NCI-H1930 (cell line): ENCODE measurements at places on chromosomes 11 and 22.

DNA sequence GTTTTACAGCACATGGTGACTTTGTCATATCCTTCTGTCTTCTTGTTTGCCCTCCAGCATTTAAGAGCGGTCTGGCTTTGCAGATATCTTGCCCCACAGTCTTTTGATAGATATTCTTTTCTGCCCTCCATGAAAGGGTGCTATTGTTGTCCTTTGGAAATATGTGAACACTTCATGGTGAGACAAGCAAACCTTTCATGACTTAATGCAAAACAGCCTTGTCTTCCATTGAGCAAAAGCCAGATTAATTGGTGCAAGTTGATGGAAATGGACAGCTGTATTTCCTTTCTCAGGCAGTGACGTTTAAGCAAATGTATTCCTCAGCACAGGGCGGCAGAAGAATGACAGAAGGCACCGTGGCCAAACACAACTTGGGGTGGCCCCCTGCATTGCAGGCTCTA lies 4.4 kb downstream of the DCPS start:
- no peak for DNase-seq

DNA sequence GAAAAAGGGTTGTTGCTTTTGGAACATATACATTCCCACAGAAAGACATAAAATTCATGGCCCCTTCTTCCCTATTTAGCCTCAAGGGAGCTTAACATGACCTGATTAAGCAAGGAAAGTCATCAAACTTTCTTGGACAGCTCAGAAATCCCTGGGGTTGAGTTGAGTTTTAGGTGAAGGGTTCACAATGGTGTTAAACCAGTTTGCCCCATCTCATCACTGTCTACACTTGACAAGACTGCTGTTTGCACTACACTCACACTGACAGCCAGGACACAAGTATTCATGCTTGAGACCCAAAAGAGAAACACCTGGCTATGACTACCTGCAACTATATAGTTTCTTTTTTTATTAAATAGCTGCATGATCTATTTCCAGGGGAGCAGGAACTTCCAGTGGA lies 209.8 kb upstream of the TMEM45B start:
- DNase-seq: no peak

DNA sequence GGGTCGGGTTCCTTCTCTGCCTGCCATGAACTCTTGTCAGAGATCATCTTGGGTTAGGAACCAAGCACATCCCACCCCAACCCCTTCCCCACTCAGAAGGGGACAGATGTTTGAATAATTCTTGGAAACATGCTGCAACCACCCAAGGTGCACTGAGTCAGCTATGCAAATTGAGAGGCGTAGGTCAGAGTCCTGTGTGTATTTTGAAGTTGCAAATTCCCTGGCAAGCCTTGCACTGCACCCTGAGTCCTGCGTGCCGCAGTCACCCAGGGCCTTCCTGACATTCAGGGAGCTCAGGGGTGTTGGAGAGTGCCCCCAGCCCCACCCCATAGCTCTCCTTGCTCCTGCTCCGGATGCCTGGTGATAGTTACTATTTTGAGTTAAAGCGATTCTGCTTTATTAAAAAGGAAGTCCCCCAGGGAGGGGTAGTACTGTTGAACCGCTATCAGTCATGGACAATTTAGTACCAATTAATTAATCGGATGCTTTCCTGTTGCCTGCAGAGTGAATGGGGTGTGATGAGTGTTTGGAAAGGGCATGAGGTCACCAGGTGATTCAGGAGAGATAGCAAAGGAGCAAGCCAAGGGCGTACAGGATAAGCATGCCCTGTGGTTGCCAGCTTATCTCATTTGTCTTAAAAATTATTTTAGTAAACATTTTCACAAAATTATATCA lies 123.7 kb downstream of the GRIK4 start:
- no peak for DNase-seq

- no peak for DNase-seq
Measured at GRCh38 chr11:68089679-68090078, 31.5 kb downstream of the CHKA start.

DNA sequence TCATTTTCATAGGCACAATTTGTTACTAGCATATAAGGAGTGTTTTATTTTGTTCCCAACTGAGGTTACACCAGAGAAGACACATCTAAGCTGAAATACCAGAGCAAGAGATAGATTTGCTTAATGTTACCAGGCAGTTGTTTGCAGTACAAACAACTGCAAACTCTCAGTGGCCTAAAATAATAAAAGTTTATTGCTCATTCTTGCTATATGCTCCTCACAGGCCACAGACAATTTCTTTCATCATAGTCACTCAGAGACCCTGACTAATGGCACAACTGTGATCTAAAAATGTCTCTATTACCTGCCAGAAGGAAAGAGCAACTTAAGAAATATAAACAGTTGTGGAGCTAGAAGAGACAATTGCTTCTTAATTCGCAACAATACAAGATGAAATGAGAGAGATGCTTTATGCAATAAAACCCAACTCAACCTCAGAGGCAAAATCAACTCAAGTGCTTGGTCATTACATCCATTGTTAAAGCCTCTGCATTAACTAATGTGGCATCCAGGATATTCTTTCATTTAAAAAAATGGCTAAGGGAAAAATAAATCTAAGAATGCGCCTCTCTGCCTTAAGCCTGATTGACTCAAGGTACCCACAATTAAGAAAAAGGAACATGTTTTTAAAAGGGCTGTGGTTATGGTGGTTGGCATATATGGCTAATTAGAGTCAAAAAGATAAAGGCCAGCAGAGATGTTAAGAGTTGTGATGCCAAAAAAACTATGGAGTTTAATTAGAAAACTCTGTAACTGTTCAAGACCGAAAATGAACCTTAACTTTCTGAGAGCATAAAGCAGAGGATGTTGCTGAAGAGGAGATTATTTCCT lies 103.7 kb downstream of the CD44 start:
- DNase-seq: no peak

DNA sequence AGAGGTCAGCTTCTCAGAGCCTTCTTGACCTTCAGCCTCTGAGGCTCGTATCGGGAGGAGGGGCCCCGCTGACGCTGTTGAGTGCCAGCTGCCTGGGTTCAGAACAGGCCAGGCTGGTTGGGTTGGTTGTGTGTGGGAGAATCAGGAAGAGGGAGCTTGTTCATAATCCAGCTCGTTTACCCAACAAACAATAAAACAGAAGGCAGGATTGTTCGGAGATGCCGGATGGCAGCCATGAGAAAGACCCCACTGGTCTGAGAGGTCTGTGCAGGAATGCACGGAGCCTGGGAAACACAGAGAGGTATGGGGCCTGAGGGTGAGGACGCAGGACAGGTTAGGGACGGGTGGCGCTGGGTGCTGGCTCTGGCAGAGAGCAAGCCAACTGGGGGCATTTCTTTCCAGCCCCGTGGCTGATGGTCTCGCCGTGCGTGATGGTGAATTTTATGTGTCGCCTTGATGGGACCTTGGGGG lies 31.6 kb upstream of the SHANK2 start:
- no peak for DNase-seq

- DNase-seq: no peak
Measured at GRCh38 chr11:16806791-16807190, 68.3 kb downstream of the C11orf58 start.
